Activated T-helper 1 cell treated with anti-CD3 and anti-CD28 coated beads, Interleukin-2, amount 50 U/mL, for 16 hours (primary cell): ENCODE measurements at places on chromosomes 16 and 17.

DNA sequence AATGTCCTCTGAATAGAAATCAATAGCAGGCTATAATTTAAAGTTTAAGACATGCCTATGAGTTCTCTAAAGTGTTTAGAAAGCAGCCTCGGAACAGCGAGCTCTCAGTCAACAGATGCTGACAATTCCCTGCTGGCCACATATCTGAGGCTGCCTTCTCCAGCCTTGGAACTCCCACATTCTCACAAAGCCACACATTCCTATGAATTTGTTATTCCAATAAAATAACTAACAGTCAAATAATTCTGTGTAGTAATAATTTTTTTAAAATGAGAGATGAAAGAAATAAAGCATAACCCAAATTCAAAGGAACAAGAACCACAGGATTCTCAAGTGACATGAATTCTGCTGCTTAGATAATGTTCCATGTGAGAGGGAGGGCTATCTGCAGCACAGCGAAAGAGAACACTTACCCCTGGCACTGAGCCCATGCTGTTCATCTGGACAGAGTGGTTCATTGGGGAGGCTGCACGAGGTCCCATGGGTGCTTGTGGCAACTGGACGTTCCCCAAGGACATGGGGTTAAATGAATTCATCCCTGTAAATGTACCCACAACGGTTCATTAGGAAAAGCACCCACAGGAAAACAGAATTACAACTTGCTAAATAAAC is 56.9 kb upstream of the TRAP1 start:
- no peak for DNase-seq

- DNase-seq = no peak
Observed at GRCh38 chr17:7361906-7362305, 7.0 kb downstream of the TMEM95 start.

- DNase-seq = no peak
Observed at GRCh38 chr16:86228713-86229112, 281.6 kb upstream of the FOXF1 start.

DNA sequence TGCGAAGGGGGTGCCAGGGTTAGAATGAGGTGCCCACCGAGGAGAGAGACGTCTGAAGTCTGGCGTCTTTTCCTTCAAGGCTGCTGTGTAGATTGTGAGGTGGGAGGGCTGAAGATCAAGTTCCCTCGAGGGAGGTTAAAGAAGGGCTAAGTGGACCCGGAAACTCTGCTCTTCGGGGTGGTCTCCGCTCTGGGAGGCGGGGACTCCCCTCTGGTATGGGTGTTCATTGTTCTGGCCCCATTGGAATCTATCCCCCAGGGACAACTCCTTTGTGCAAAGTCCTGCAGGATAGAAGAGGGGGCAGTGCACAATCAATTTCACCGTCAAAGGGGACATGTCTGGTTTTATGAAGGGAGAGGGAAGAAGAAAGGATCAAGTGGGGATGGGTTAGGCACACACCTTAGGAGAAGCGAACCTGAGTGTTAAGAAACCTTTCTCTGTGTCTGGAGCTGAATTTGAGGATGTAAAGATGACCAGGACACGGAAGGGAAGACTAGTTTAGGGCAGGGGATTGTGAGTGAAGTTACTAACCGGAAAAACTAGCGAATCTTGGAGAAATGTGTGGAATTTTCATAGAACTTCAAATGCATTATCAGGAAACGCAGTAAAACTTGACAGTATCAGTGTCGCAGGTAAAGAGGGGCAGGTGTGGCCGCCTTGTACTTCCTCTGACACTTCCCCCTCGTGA is 809 bp upstream of the RAB34 start:
- DNase-seq = no peak

- no peak for DNase-seq
Observed at GRCh38 chr17:33137426-33137825, 145.8 kb downstream of the SPACA3 start.

DNA sequence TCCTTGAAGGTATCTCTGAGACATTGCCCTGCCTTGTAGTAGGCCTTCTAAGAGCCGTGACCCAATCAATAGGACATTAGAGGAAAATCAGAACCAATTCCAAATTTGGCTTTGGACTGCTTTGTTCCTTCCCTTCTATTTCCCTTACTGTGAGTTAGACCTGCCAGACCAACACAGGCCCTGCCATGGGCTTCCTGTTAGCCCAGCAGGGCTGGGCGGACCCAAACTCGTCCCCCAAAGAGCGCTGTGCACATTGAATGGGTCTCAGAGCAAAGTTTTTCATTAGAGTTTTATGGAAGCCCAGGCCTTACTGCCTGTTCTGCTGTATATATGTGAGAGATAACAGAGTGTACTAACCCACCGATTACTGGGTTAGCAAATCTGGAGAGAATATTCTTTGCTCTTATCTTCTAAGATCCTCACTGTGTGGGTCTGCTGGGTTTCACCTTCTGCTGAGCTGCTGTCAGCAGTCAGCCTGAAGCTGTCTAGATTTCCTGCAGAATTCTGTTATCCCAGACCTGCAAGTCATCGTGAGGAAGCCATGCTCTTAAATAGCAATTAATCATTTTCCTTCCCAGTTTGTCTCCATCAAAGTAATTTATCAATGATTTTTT is 5.7 kb downstream of the ARHGAP44 start:
- no peak for DNase-seq

DNA sequence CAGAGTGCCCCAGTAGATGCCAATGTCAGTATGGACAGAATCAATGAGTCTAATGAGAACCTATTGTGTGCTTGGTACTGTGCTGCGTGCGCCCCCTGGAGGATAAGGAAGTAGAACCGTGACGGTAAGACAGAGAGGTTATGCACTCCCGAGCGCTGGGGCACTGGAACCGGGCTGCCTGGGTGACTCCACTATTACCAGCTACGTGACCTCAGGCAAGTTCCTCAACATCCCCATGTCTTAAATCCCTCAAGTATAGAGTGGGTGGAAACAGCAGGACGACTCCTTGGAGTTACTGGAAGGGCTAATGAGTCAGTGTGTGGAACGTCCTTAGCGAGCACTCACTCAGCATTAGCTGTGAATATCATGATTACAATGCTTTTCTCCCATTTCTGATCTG is 16.2 kb downstream of the CHST4 start:
- peak; percentile 25 for DNase-seq

- no peak for DNase-seq
Observed at GRCh38 chr17:51590071-51590656, 329.8 kb downstream of the UTP18 start.

DNA sequence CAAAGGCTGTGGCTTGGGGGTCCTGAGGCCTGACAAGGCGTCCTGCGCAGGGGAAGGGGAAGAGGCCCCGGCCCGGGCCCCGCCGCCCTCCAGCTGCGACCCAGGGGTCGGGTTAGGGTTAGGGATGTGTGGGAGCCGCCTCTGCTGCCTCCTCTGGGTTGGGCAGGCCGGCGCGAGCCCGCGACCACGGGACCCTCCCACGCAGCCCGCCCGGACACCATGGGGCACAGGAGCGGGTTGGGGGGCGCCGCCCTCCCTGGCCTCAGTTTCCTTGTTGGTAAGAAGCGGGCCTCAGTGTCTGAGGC is 386 bp downstream of the CIAO3 start:
- DNase-seq = no peak

- no peak for DNase-seq
Observed at GRCh38 chr17:59762049-59762823, 54.8 kb downstream of the VMP1 start.

DNA sequence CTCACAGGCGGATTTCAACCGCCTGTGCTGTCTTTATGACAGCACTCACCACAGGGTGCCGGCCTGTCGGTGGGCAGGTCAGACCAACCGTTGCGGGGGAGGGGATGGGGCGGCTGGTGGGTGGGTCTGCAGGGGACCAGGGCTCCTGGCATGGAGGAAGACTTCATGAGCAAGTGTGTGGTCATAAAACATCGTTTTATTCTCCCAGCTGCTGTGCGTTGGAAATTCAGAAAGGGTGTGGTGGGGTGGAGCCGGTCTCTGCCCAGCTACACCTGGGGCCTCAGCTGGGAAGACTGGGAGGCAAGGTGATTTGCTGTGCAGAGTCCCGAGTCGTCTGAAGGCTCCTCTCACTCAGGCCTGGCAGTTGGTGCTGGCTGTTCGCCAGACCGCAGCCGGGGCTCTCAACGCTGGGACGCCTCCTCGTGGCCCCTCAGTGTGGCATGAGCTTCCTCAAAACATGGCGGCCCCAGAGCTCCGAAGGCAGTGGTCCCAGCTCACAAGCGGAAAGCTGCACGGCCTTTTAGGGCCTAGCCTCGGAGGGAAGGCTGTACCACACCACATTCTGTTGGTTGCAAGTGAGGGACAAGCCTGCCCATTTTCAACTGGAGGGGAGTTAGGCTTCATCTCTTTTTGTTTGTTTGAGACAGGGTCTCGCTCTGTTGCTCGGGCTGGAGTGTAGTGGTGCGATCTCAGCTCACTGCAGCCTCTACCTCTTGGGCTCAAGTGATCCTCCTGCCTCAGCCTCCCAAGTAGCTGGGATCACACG is 45.8 kb upstream of the GSE1 start:
- no peak for DNase-seq

DNA sequence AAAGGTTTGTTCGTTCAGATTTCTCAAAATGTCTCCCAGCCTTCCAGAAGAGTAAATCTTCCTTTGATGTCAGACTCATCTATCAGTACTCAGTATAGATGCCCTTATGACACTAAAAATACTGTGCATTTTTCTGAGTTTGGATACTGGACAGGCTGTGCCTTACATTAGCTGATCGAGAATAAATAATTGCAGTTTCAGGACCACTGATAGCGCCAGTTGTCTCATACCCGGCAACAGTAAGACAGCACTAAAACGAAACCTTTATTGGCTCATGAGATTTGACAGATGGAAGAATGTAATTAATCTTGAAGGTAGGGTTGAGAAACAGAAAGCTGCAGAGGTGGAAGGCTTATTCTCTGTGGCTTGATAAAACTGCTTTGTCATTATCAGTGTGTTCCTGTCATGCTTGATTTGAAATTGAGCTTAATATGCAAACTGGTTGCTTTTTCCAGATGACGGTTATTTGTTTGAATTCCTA is 1.2 kb downstream of the ATP6V0A1 start:
- no peak for DNase-seq

GRCh38 chr17:8220783-8221662 is 10.6 kb upstream of the AURKB start:
- DNase-seq = peak; percentile 65

GRCh38 chr16:65083164-65083857 is 38.6 kb downstream of the CDH11 start:
- no peak for DNase-seq

GRCh38 chr16:86676254-86676670 is 97.9 kb downstream of the FOXL1 start:
- no peak for DNase-seq

DNA sequence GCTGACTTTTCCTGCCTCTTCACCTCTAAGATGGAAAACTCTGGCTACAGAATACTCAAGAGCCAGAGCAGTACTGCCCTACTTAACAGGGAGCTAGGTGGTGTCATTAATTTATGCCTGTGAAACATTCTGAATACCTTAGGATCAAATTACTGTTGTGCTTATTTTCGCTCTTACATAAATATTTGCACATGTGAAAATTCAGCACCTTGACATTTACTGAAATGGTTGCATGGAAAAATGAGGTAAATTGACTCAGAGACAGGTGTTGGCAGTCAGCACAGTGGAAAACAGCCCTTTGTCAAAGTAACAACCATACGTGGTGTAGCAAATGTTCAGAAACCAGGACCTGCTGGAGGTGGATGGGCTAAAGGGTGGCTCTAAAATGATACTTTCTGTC is 193.6 kb downstream of the CDH8 start:
- no peak for DNase-seq

- no peak for DNase-seq
Observed at GRCh38 chr17:73493956-73494926, 150.0 kb downstream of the SDK2 start.

DNA sequence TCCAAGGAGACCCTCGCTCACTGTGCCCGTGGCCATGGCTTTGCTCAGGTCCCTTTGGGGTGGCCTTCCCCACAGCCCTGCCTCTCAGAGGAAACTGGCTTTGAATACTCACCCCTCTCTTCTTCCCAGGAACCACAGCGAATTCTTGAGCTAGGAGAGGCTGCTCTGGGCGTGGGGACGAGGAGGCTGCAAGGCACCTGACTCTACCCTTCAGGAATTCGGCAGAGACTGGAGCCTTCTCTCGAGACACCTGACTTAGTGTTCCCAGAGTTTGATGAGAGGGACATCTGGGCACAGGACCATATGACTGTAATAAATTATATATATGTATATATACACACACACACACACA is 6.2 kb downstream of the LLGL2 start:
- DNase-seq = no peak

DNA sequence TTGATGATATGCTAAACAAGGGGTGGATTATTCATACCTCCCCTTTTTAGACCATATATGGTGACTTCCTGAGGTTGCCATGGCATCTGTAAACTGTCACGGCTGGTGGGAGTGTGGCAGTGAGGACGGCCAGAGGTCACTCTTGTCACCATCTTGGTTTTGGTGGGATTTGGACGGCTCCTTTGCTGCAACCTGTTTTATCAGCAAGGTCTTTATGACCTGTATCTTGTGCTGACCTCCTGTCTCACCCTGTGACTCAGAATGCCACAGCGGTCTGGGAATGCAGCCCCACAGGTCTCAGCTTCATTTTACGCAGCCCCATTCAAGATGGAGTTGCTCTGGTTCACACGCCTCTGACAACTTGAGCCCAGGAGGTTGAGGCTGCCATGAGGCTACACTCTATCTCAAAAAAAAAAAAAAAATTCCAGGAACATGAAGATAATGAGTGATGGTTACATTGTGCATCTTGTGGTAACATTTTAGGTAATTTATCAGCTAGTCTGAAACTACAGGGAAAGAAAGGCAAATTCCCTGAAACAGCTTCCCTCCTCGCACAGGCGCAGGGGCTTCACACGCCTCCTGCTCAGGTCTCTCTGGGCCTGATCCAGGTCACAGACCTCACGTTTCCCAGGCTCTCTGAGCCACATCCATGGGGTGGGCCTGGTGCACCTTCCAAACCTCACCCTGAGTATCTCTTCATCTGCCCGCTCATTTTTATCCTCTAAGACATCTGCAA is 15.3 kb upstream of the UBE2I start:
- no peak for DNase-seq

- no peak for DNase-seq
Observed at GRCh38 chr17:47277921-47278320, 24.3 kb downstream of the ITGB3 start.

DNA sequence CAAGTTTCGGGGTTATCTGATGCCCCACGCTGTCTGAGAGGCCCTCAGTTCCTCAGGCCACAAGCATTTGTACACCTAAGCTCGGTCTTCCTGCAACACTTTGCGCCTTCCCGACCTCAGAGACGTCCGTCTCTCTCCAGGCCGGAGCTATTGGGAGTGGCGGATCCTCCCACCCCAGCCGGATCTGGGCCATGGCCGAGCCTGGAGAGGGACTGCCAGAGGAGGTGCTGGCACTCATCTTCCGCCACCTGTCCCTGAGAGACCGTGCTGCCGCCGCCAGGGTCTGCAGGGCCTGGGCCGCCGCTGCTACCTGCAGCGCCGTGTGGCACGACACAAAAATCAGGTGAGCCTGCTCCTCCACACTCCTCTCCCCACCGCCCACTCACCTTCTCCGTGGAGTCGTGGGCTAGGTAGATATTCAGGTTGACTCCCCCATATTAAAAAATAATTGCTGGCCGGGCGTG is 1.9 kb downstream of the FBXL8 start:
- no peak for DNase-seq
